ENCODE measurements at places on chromosomes 3 and 15.

DNA sequence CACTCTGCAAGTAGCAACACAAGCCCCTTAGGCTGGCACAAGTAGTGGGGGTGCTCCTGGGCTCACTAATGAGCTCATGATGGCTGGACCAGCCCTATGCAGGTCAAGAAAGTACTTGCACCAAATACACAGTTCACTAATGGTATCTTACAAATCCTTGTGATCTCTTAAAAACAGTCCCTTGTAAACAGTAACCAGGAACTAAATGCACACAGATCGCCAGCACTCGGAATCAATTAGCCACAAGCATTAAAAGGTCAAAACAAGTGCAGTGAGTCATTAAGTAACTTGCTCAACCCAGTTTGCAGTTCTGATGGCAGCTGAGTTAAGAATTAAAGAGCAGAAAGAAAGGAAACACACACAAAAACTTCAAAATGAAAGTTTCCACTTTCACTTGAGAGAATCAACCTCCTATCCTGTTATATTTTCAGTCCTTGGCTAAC lies 43.2 kb downstream of the ARHGEF3 start:
- peak; percentile 89 for DNase-seq

DNA sequence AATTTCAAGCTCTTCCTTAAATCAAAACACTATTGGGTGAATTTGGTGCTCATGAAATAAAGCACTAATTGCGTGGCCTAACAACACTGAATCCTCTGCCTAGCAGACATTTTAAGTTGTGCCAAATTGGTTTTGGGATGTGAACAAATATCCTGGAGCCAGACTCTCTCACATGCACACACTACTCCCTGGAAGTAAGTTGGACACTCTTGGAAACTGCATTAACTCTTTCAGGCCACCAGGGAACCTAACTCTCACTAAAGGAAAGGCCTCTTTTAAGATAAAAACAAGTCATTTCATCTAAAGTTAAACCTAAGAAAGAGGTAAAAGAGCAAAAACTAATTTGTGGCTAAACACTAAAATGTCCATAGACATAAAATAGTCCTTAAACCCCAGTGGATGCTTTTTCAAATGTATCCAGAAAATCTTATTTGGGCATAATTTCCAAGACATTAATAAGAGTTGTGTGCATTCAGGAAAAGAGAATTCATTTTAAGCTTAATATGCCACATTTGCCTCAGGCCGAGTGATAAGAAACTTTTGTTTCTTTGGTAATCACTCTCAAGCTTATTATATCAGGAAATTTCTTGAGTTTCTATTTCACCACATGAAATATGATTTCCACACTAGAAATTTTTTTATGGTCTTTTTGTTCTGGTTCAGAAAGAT lies 61.8 kb downstream of the ZBTB20 start:
- no peak for DNase-seq

DNA sequence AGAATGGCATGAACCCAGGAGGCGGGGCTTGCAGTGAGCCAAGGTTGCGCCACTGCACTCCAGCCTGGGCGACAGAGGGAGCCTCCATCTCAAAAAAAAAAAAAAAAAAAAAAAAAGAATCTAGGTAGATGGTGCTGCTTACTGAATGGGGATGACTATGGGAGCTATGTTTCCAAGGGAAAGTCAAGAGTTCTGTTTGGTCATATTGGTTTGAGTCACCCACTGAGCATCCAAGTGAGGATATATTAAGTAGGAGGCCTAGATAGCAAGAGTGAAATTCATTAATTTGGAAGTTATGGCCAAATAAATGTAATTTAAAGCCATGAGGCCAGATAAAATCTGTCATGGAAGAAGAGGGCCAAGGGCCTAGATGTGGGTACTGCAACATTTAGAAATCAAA lies 9.0 kb upstream of the UACA start:
- no peak for DNase-seq

DNA sequence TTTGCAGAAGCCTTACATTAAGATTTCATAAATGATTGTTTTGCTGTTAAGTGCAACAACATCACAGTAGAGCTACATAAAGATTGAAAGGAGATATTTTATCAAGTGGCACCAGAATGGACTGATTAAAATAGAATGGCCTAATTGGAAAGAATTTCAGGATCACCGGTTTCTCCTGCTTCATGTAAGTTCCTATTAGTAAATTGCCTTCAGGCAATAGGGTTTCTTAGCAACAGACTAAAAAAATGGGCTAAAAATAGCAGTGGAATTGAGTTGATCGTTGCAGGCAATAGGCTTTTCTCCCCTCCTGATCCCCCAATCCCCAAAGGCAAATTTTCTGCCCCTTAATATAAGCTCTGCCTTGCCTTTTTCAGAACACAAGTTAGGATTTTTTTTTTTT lies 917 bp downstream of the LNP1 start:
- DNase-seq: peak; percentile 61

GRCh38 chr3:187906416-187906815 lies 161.1 kb upstream of the BCL6 start:
- no peak for DNase-seq

DNA sequence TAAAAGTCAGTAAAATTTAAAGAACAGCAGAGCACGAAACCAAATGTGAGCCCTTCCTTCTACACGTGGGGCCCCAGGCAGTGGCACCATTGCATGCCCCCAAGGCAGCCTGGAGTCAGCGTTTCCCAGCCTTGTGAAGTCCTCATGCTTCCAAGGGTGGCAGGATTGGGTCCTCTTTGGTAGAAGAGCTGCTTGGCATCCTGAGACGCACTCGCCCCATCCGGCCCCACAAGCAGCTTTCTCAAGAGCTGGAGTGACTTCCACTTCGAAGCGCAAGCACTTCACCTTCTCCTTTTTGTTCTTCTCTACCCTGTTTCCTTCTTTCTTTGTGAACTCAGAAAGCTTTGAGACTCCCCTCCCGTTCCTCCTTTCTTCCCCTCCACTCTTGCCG lies 34.7 kb downstream of the ZNF710 start:
- DNase-seq: no peak

DNA sequence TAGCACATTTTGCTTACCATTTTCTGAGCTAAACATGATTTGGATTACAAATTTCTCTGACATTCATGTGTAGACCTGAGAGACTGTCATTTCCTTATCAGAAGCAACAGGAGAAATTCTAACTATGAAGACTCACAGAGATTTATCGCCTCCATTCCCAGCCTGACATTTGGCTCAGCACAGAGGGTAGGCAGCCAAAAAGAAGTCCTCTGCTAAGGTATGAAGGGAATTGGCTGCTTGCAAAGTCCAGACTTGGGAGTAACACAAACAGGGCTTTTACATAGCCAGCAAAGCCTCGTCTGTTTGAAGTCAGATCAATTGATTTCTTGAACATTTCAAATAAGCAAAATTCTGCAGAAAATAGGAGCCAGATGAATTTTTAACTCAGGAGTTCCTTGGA lies 57.0 kb upstream of the CMSS1 start:
- no peak for DNase-seq
